ENCODE measurements at places on chromosomes 6 and 20. TPM values are rescaled to one million over a fixed set of nuclear protein-coding genes. Genes with fewer than 3 reads are reported as not detected.
A peak's percentile ranks its signal among the peaks of the same experiment; 100 is the strongest.

The GPLD1 gene
- 0.34 TPM for total RNA-seq

The SLC22A16 gene
- not detected for total RNA-seq

The KCNK5 gene
- not detected for total RNA-seq

DNA sequence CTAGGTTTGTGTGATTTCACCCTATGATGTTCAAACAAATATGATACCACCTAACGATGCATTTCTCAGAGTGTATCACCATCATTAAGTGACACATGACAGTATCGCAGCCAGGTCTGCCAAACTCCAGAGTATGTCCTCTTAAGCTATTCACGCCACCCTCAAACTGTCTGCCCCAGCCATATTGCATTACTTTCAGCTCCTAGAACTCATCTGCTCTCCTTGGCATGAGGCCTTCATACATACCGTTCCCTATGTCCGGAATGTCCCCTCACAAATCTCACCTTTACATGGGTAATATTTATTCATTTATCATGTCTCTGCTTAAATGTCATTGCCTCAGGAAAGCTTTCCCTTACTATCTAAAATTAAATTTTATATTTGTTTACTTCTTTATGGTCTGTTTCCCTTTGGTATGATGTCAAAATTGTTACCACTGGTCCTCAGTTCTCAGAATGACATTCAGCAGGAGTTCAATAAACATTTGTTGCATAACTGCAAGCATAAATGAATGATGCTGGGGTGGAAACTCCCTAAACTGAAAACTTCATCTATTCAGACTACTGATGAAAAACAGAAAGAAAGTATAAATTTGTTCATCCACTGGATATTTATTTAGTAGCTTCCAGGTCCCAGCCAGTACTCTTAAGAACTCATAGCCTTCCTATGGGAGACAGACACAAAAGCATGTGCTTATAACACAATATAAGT lies 3.2 kb downstream of the SESN1 start:
- peaks cover 3% of the 10 kb centered on the region for H3K36me3 ChIP-seq
- no peak overlapping the region for H3K27ac ChIP-seq
- no peak overlapping the region for H3K4me3 ChIP-seq
- no peaks in the 10 kb centered on the region for H3K27me3 ChIP-seq
- no peak for DNase-seq

DNA sequence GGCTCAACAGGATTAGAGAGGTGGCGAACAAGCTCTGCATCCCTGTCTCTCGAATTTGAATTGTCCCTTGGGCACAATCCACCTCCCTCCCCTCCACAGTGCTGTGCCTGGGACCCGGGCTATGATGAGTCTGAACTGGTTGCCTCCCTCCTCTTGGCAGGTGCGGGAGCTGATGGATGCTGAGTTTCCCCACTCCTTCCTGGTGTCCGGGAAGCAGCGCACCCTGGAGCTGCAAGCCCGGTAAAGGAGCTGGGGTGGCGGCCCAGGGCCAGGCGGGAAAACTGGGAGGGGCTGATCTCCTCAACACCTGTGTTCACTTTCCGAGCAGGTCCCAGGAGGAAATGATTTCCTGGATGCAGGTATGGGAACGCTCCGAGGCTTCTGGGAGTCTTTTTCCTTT lies 14.9 kb downstream of the FGD2 start:
- no peaks in the 10 kb centered on the region for H3K27me3 ChIP-seq
- H3K4me3 ChIP-seq = no peak overlapping the region
- H3K27ac ChIP-seq = no peak overlapping the region
- H3K4me1 ChIP-seq = peaks cover 13% of the 10 kb centered on the region
- no peaks in the 10 kb centered on the region for H3K36me3 ChIP-seq
- no peak for DNase-seq

GRCh38 chr20:2387180-2387577 lies 6.5 kb downstream of the TGM6 start:
- H3K4me1 ChIP-seq = peaks cover 33% of the 10 kb centered on the region
- H3K4me3 ChIP-seq = no peak overlapping the region
- peak overlapping the region; percentile 74 for H3K27ac ChIP-seq
- peak; percentile 44 for DNase-seq
- no peaks in the 10 kb centered on the region for H3K36me3 ChIP-seq

DNA sequence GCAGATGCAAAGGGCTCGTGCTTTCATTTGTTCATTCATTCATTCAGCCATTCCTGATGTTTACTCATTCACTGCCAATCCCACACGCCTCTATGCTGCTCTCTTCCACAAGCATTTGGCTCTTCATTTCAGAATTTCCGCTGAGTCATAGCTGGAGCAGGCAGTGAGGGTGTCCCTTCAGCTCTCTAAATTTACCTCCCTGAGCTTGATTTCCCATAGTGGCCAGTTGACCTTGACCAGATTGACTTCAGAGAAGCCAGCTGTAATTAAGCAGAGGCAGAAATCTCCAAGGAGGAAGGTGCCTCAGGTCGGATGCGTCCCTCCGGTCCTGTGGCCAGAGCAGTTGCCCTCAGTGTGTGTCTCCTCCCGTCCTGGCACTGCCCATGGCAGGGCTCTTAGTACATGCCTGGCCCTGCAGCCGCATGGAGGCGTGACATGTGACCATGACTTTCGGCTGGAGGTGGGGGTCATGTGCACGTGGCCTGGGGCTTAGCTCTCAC lies 267.2 kb upstream of the ECI2 start:
- H3K36me3 ChIP-seq = no peaks in the 10 kb centered on the region
- H3K27me3 ChIP-seq = no peaks in the 10 kb centered on the region
- peaks cover 14% of the 10 kb centered on the region for H3K4me1 ChIP-seq
- peak; percentile 57 for DNase-seq

GRCh38 chr20:15475483-15475882 lies 1097.8 kb downstream of the KIF16B start:
- no peak overlapping the region for H3K4me3 ChIP-seq
- no peak overlapping the region for H3K27ac ChIP-seq
- no peaks in the 10 kb centered on the region for H3K4me1 ChIP-seq
- H3K27me3 ChIP-seq = no peaks in the 10 kb centered on the region
- DNase-seq = no peak
- H3K36me3 ChIP-seq = no peaks in the 10 kb centered on the region

DNA sequence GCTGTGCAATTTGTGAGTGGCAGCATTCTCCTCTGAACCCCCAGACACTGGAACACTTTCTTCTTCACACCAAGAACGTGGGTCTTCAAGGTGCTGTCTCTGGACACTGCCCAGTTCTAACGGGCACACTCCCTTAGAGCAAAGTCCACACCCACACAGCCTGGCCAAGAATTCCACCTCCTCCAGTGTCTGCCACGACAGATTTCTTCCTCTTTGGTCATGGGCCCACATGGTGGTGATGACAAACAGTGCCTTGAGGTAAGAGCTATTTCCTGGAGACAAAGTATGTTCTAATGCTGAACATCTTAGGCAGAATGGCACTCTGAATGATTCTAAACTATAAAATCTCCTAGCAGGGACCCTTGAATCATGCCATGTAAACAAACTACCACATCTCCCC lies 25.5 kb upstream of the SSTR4 start:
- H3K4me1 ChIP-seq = no peaks in the 10 kb centered on the region
- no peaks in the 10 kb centered on the region for H3K36me3 ChIP-seq
- H3K27me3 ChIP-seq = no peaks in the 10 kb centered on the region
- no peak overlapping the region for H3K4me3 ChIP-seq
- no peak for DNase-seq
- H3K27ac ChIP-seq = no peak overlapping the region

- H3K36me3 ChIP-seq = no peaks in the 10 kb centered on the region
- H3K4me3 ChIP-seq = no peak overlapping the region
- peaks cover 90% of the 10 kb centered on the region for H3K4me1 ChIP-seq
Observed at GRCh38 chr20:31835977-31836852, 9.2 kb downstream of the FOXS1 start.

DNA sequence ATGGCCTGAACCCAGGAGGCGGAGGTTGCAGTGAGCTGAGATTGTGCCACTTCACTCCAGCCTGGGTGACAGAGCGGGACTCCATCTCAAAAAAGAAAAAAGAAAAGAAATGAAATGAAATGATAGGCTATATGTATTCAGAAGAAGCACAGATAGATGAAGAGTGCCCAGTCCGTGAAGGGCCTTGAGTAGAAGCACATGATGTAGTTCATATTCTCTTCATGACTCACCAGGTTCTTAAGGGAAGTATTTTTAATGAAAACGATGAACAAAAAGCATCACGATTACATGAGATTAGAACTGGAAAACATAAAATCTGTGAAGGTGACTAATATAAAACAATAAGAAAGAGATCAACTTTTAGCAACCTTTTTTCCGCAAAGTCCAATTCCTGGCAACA lies 29.8 kb downstream of the TPD52L1 start:
- H3K27ac ChIP-seq = peak overlapping the region; percentile 16
- H3K36me3 ChIP-seq = no peaks in the 10 kb centered on the region
- no peaks in the 10 kb centered on the region for H3K27me3 ChIP-seq

DNA sequence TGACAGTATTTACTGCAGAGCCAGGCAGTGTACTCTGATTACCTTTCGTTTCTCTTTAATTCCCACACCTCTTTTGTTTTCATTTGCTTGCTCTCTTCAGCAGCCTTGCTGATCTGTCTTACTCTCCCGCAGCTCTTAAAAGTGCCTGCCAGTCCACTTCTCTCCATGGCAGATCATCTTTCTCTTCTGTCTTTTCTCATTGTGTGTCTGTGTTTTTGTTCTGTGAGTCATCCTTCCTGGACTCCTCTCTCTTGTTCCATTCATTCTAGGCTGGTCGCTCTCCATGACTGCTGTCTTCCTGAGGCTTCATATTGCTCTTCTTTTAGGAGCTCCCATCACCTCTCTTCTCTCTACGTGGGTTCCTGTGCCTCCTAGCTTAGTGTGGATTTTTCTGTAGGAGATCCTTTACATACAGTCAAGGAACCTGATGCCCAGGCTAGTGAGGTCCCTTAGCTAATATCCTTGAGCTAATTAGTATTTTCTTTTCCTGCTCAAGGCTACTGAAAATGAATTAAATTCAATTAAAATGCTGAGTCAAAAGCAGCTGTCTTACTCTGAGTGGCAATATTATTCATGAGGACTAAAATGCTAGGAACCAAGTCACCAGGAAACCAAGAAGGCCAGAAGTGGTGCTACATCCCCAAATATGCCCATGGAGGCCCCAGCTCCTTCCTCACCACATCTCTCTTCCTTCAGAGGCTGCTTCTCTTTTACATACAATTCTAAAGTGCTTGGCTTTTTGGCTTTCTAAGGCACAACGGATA lies 86.1 kb downstream of the SLX4IP start:
- no peaks in the 10 kb centered on the region for H3K27me3 ChIP-seq
- H3K4me1 ChIP-seq = peaks cover 32% of the 10 kb centered on the region
- peak; percentile 59 for DNase-seq
- H3K27ac ChIP-seq = peak overlapping the region; percentile 50
- no peaks in the 10 kb centered on the region for H3K36me3 ChIP-seq
- H3K4me3 ChIP-seq = no peak overlapping the region

- H3K4me3 ChIP-seq = no peak overlapping the region
- H3K27me3 ChIP-seq = no peaks in the 10 kb centered on the region
- no peak for DNase-seq
- H3K36me3 ChIP-seq = no peaks in the 10 kb centered on the region
- H3K4me1 ChIP-seq = peaks cover 24% of the 10 kb centered on the region
Observed at GRCh38 chr6:53986721-53987521, 124.3 kb upstream of the MLIP start.

GRCh38 chr6:25623879-25624278 lies 28.1 kb upstream of the SCGN start:
- no peak overlapping the region for H3K4me3 ChIP-seq
- DNase-seq = no peak
- H3K4me1 ChIP-seq = no peaks in the 10 kb centered on the region
- no peak overlapping the region for H3K27ac ChIP-seq
- H3K36me3 ChIP-seq = no peaks in the 10 kb centered on the region
- H3K27me3 ChIP-seq = no peaks in the 10 kb centered on the region

Measured in SJSA1 (cell line).